ENCODE measurements at places on chromosomes 7 and 10. TPM values are rescaled to one million over a fixed set of nuclear protein-coding genes. Genes with fewer than 3 reads are reported as not detected.

DNA sequence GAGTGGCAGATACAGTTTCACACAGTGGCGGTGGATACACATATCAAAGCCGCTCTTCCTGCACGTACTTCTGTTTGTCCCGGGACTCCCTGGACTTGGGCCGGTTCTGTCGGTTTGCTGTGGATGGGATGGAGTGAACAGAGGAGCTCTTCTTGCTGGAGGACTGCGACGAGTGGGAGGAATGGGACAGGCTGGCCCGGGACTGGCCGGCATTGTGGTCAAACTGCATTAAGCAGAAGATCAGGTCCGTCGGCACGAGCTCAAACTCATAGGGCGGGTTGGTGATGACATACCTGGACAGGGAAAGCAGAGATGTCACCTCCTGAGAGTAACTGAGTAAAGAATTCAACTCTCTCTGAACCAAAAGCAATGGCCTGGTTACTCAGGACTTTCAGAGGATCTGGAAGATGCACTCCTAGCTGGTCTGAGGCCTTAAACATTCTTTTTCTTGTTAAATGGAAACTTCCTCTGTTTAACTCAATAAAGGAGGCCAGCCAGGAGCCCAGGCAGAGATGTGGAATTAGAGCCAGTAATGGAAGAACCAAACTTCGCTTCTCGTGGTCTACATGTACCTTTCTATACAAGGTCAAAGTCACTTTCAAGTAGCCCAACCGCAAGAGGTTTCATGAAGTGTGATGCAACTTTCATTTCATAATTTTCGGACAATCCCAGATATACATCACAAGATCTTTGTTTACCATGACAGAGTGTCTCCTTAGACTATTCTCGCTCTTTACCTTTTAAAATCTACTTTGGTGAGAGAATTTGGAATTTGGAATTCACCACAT is 750.2 kb downstream of the KCNMA1 start:
- no peak for DNase-seq
- H3K27me3 ChIP-seq, result peaks cover 27% of the 10 kb centered on the region
- H3K4me3 ChIP-seq, result no peak overlapping the region
- peaks cover 12% of the 10 kb centered on the region for H3K36me3 ChIP-seq
- H3K4me1 ChIP-seq, result peaks cover 2% of the 10 kb centered on the region

DNA sequence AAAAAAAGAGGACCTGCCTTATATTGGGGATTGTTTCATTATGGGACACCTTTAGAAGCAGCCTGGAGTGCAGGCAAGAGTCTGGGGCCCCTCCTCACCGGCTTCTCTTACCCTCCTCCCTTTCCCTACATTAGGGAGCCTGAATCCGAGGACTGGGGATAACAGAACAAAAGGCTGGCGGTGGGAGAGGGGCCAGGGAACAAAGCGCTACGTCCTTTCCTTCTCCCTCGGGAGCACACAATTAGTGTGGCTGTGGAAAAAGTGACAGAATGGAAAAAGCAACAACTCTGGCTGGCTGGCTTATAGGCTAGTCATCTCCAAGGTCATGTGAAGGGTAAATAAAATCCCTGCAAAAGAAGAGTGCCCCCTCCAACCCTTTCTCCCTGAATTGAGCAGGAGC is 74.7 kb downstream of the LSM5 start:
- no peaks in the 10 kb centered on the region for H3K36me3 ChIP-seq
- peaks cover 23% of the 10 kb centered on the region for H3K27me3 ChIP-seq
- no peak overlapping the region for H3K27ac ChIP-seq
- DNase-seq, result no peak

COL13A1 gene
- total RNA-seq, result 14.1 TPM

DNA sequence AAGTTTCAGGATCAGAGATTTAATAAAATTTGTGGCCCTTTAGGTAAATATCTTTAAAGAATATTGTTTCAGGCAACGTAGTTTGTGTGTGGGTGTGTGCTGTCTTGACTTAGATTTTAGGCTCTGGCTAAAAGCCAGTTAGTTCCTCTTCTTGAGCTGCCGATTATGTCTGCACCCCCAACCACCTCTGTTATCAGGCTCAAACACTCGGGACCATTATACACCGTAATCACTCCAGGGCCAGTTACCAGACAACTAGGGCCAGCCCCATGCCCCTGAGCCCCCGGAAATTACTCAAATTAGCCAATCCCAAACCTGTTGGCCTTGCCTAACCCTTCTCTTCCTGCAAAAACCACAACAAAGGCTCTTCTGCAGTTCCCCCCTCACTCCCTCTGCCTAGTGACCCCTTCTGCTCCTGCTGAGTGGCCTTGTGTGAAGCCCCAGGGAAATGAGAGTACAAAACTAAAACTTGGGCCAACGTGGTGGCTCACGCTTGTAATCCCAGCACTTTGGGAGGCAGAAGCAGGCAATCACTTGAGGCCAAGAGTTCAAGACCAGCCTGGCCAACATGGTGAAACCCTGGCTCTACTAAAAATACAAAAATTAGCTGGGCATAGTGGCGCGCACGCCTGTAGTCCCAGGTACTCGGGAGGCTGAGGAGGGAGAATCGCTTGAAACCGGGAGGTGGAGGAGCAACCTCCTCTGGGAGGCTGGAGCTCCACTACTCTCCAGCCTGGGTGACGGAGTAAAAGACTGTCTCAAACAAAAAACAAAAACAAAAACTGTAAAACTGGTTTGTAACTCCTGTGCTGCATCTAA is 9.2 kb upstream of the HNRNPF start:
- no peaks in the 10 kb centered on the region for H3K27me3 ChIP-seq
- no peak overlapping the region for H3K27ac ChIP-seq
- DNase-seq, result no peak
- no peaks in the 10 kb centered on the region for H3K36me3 ChIP-seq

DNA sequence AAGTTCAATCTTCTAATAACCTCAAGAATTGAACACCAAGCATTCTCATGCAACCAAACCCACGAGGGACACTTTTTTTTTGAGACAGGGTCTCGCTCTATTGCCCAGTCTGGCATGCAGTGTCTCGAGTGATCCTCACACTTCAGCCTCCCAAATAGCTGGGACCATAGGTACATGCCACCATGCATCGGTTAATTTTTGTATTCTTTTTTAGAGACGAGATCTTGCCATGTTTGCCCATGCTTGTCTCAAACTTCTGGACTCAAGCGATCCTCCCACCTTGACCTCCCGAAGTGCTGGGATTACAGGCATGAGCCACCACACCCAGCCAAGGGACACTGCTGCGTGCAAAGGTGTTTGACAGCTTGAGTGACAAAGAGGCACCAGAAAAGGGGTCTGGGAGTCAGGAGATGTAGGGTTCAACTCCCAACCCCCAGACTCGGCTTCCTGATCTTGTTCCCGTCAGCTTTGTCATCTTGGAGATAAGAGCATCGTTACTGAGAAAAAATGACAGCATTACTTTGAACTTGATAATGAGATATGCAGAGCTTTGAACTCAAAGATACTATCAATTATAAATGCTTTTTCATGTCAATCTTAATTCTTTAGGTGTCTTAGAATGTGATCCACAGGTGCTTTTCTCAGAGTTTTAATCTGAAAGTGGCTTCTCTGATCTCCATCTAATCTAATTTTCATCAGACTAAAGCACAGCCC is 1.6 kb upstream of the CYTH3 start:
- no peaks in the 10 kb centered on the region for H3K27me3 ChIP-seq
- no peaks in the 10 kb centered on the region for H3K36me3 ChIP-seq
- peaks cover 58% of the 10 kb centered on the region for H3K4me1 ChIP-seq
- H3K27ac ChIP-seq, result peak overlapping the region; percentile 57

DNA sequence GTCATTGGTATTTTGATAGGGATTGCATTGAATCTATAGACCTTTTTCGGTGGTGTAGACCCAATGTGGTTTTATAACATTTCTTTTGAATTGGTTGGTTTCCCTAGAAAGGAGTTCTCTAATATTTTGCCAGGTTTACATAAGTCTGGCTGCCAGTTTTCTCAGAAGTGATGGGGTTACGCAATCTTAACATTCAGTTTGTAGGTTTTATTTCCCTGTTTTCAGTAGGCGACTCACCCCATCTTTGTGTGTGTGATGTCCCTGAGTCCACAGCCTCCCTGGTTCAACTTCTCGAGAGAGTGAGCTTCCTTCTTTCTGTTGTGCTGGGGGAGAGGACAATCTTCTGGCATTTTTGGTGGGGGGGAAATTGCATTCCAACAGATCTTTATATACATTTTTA is 9.6 kb upstream of the KIF5B start:
- H3K27me3 ChIP-seq, result no peaks in the 10 kb centered on the region
- no peak overlapping the region for H3K4me3 ChIP-seq
- H3K4me1 ChIP-seq, result peaks cover under 1% of the 10 kb centered on the region
- no peak overlapping the region for H3K27ac ChIP-seq
- no peaks in the 10 kb centered on the region for H3K36me3 ChIP-seq

DNA sequence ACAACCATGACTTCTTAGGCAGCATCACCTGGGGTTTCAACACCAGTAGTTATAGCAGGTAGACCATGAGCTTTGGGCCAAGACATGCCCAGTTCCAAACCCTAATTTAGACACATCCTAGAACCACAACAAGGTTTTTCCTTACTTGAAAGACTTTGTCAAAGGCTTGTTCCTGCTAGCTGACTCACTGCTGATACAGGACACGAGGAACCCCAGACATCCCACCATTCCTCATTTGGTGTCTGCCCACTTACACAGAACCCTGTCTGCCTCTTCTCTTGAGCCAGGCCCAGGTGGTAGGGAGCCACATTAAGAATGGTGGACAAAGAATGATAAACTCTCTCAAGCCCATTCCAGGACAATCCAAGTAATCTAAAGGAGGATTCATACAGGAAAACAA is 109.0 kb downstream of the CCDC71L start:
- no peaks in the 10 kb centered on the region for H3K27me3 ChIP-seq
- H3K4me1 ChIP-seq, result no peaks in the 10 kb centered on the region
- H3K4me3 ChIP-seq, result no peak overlapping the region
- no peaks in the 10 kb centered on the region for H3K36me3 ChIP-seq
- no peak for DNase-seq
